ENCODE measurements at places on chromosomes 4 and X.

GRCh38 chr4:145734031-145734430 lies 54.1 kb downstream of the C4orf51 start:
- DNase-seq = no peak

- DNase-seq = no peak
Observed at GRCh38 chr4:112266823-112267222, 18.9 kb downstream of the TIFA start.

DNA sequence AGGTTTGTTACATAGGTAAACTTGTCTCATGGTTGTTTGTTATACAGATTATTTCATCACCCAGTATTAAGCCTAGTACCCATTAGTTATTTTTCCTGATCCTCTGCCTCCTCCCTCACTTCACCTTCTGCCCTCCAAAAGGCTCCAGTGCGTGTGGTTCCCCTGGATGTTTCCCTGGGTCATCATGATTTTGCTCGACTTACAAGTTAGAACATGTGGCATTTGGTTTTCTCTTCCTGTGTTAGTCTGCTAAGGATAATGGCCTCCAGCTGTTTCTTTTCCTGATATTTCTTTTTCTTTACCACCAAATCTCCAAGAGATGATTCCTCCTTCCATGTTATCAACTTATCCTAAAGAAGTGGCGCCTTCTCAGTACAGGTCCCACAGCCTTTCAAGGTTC lies 543.1 kb upstream of the ADGRL3 start:
- DNase-seq = no peak

DNA sequence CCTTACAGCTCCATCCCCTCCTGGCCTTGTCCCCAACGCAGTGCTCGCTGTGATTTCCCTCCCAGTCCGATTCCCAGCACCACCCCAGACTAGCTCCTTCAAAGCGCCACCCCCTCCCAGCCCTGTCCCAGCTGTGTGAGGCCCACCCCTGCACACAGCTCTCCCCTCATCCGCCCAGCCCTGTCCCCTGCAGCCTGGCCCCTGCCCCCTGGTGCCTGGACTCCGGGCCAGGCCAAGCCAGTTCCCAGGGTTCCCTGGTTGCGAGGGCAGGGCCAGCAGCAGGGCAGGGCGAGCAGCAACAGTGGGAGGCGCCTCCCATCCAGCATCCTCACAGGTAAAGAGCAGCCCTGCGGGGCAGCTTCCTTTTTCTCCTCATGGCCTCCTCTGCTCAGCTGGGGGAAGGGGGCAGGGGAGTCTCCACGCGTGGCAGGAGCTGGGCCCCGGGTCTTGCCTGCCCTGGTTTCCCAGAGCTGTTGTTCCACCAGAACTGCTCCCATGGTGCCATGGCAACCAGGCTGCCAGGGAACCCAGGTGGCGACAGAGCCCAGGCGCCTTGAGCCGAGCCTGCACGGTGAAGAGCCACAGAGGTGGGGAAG lies 24.8 kb downstream of the IQSEC2 start:
- no peak for DNase-seq

DNA sequence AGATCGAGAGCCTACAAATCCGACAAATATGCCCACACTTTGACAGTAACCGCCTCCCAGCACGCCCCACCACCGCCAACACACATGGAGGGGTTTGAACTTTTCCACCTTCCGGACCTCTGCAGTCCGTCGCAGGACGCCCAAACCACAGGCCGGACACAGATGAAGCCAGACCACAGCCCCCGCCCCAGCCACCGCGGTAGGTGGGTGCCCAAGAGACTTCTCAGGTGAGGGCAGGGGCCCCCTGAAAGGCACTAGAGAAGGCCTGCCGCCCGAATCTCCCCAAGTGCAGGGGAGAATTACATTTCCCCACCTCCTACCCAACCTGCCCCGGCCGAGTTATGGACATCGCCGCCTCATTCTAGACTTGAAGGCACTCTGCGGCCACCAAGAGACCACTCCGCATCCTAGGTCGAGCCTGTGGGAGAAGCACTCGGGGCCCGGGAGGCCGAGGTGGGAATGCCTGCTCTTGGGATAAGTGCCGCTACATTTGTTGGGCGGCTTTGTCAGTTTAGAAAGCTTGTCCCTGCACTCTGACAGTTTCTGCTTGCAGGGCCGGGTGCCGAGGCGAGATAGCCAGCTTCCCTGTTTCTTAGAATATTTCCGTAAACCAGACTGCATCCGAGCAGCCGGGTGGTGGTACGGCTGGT lies 21.5 kb downstream of the HAND2 start:
- no peak for DNase-seq

GRCh38 chr4:176753049-176753448 lies 39.7 kb downstream of the VEGFC start:
- DNase-seq = no peak

DNA sequence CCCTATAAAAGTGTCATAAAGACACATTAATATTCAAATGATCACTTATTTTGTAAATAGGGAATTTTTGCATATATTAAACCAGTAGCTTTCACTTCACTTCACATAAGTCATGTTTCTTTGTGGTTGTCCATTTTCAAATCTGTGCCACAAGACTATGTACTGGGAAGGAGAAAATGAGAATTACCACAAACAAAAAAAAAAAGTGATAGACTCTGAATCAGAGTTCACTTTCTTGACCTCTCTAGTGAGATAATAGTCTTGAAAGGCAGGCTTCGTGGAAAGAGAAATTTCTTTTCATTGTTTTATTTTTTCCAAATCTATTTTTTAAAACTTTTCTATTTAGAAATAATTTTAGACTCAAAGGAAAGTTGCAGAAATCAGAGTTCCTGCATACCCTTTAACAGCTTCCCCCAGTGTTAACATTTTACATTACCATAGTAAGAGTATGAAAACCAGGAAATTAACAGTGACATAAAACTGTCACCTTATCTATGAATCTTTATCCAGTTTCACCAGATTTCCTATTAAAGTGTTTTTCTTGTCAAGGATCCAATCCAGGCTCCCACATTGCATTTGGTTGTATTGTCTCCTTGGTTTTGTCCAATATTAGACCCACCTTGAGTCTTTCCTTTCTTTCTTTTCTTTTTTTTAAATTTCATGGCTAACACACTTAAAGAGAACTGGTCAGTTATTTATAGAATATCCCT lies 215.4 kb upstream of the PGRMC2 start:
- no peak for DNase-seq

DNA sequence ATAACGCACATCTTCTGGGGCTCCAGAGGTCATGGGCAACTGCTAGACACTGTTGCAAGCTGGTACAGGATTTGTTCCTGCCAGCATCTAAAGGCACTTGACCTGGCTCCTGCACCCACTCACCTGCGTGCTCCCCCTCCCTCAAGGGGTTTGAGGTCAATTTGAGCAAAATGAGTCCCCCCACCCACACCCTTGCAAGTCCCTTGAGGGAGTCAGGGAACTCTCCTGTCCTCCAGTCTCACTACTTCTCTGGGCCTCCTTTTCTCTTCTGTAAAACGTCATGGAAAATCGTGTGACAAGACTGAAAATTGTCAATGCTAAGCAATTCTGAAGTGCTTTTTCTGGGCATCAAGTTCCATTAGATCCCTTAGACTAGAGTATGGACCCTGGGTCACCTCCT lies 39.9 kb upstream of the PGK1 start:
- DNase-seq = no peak
